ENCODE measurements at places on chromosomes 13 and 19.

DNA sequence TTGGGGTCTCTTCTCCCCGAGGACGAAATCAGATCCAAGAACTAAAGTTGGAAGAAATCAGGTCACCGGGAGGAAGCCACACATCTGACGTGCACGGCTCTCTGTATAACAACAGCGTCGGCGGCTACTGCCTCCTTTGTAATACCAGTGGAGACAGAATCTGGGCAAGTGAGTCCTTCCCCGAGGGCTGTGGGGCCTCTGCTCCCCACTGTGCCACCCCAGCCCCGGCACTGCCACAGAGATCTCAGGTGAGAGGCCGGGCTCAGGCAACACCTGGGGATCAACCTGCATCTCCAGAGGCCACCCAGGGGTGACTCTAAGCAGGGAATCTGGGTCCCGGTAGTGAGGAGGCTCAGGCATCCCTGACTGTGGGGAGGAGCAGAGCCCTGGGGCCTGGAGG is 33.7 kb upstream of the C13orf46 start:
- no peak for DNase-seq

DNA sequence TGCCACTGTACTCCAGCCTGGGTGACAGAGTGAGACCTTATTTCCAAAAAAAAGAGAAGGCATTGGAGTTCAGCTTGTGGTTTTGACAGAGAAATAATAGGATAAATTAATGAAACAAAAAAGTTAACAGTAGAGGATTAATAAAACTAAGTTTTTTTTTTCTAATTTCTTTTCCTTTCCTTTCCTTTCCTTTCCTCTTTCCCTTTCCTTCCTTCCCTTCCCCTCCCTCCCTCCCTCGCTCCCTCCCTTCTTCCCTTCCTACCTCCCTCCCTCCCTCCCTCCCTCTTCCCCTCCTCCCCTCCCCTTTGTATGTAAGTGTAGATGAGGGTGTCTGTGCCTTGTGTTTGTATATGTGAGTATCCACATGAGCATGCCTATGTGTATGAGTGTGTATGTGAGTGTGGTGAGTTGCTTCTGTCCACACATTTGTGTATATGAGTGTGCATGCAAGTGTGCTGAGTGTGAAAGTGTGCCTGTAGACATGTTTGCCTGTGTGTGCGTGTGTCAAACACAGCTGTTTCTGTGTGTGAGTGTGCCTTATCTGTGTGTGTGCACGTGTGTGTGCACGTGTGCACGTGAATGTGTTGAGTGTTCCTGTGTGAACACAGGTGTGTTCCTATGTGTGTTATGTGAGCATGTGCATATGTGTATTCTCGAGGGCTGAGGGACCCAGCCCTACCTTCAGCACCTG is 12.5 kb upstream of the MZF1 start:
- DNase-seq: no peak

- DNase-seq: no peak
Observed at GRCh38 chr19:45051929-45052579, 13.2 kb downstream of the CLASRP start.

- no peak for DNase-seq
Observed at GRCh38 chr13:110276553-110276950, 30.4 kb downstream of the COL4A1 start.

DNA sequence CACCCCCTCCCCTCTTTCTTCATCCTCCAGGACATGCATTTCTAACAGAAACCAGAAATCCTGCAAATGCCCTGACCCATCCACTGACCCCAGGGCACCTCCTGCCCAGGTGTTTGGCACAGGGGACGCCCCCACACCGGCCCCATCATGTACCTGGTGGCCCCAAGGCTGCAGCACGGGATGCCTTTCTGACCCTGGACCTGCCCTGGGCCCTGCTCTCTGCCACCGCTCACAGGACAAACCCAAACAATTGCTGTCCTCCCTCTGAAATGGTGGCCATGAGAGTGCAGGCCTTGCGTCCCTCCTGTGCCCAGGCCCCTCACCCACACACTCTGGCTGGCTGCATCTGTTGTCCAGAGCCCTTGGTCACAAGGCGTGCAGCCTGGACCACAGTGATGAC is 12.1 kb downstream of the SCGB2B2 start:
- DNase-seq: no peak

- DNase-seq: peak; percentile 78
Observed at GRCh38 chr13:114234645-114235421, at the start of gene CDC16. CDC16 (plus strand) TSS chr13:114234897; CDS start chr13:114235085, 188 bp downstream.

- DNase-seq: no peak
Observed at GRCh38 chr19:51743405-51743804, 8.3 kb downstream of the FPR1 start.

DNA sequence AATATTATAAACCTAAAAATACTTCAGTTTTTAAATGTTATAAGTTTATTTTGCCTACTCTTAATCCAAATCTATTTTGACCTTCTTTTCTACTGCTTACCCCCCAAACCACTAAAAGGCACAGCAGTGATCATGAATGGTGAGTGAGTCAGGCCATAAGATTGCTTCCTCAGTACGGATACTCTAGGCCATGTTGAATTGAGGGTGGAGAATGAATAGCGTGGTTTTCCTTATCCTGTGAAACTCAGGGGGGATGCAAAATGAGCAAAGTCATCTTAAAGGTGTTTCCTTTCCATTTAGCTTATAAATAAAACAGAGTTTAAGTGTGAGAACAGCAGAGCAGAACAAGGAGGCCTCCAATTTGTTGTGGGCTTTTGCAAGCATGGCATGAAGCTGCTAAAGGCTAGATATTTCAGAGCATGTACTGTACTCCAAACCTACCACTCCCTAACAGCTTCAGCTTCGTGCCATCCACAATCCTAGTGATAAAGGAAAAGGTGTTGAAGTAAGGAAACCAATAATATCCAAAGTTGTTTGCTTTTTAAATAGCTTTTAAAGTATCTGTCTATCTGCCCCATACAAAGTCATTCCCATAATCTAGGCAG is 25.0 kb downstream of the SERPINE3 start:
- DNase-seq: no peak

GRCh38 chr13:94280845-94281244 is 198.6 kb downstream of the DCT start:
- DNase-seq: no peak

DNA sequence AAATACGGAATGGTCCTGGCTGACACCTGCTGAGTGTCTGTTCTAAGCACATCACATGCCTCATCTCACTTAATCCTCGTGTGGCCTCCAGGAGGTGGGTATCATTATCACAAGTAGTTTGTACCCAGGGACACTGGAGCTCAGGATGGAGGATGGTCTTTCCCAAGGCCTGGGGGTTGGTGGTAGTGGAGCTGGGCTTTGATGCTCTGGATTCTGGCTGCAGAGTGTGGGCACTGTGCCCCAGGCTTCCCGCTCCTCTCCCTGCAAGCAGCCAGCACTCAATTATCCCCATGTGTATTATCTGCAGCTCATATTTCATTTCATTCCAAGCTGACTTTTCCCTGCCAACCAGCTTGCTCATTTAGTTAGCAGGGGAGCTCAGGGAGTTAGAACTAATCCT is 52.1 kb downstream of the SIAH3 start:
- no peak for DNase-seq

- no peak for DNase-seq
Observed at GRCh38 chr19:49655570-49656455, 9.8 kb downstream of the IRF3 start.

DNA sequence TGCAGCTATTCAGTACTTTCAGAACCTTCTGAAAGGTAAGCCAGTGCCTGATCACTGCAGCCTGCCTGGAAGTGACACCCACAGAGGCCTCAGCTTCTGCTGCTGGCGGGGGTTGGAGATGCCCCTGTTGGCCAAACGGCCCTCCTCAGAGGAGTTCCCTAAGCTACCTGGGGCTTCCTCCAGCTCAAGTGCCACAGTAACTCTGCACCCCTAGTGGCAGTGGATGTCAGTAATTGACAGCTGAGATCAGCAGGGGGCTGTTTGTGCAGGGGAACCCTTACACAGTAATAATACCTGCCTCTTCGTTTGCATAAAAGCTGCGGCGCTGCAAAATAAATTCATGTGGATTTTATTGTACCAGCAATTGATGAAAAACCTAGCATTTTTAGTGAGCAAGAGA is 28.9 kb downstream of the TDRD12 start:
- DNase-seq: no peak

DNA sequence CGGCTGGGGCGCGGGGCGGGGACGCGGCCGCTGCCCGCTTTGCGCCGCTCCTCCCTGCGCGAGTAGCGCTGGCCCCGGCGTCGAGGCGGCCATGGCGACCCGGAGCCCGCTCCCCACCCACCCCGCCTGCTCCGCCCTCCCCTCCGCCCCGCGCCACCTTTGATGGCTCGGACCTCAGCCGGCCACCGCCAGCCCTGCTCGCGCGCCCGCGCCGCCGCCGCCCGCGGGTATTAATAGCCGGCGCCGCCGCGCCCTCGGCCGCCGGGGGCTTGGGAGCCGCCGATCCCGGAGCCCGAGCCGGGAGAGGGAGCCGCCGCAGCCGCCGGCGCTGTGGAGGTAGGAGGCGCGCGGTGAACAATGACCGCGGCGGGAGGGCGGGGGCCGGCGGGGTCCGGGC is 261 bp downstream of the FARP1 start:
- no peak for DNase-seq

- DNase-seq: no peak
Observed at GRCh38 chr13:111171629-111172028, 56.5 kb downstream of the ARHGEF7 start.

DNA sequence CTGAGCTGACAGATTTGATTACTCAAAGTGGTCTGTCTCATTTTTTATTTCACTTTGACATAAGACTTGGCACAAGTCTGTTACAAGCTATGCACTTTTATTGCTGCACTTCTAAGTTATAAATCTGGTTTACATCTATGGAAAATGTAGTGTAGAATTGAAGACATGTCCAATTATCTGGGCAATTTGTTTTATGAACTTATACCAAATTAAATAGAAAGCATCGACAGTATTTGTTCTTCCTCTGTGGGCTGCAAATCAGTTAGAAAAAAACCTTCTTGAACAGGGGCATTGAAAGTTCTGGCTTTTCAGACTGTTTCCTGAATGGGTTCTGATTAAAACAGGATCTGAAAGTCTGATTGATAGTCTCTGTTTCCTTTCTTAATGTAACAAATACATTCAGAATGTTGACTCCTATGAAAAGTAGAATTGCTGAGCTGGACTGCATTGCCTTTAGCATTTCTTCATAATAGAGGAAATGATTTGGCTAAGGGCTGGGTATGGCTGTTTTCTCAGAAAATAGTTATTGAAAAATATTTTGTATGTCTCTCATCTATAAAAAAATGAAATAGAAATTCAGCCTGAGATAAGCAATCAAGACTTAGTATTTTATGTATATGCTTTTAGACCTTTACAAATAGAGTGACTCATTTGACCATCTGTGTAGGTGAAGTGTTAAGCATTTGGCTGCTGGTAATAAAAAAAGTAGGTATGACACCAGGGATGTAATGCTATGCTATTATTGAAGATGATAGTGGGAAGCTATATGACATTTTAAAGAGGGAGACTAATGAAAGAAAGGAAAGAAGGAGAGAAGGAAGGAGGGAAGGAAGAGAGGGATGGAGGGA is 210.9 kb upstream of the SPRY2 start:
- DNase-seq: no peak

GRCh38 chr13:30751183-30751933 is 16.0 kb downstream of the ALOX5AP start:
- DNase-seq: no peak

- DNase-seq: no peak
Observed at GRCh38 chr19:2578391-2578890, 102.5 kb downstream of the GADD45B start.

- no peak for DNase-seq
Observed at GRCh38 chr13:113272701-113273181, 24.3 kb upstream of the LAMP1 start.

DNA sequence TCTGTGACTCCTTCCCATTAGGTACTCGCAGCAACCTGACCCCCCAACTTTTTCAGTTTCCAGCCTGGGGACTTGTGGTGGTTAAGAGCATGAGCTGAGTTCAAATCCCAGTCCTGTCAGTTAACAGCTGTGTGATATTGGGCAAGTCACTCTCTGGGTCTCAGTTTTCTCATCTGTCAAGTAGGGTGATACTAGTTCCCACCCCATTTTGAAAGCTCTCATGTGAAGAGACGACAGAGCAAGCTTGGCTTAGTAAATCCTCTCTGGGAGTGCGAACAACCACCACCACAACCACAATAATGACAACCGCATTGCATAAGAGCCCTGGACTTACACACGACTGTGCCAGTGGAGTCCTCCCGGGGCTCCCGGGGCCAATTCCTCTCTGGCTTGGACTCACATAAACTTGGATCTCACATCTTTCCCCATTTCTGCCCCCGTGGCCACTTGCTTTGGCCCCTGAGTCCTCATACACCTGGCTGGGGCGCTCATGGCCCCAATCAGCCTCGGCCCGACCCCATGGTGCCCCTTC is 454 bp downstream of the BLVRB start:
- DNase-seq: no peak

DNA sequence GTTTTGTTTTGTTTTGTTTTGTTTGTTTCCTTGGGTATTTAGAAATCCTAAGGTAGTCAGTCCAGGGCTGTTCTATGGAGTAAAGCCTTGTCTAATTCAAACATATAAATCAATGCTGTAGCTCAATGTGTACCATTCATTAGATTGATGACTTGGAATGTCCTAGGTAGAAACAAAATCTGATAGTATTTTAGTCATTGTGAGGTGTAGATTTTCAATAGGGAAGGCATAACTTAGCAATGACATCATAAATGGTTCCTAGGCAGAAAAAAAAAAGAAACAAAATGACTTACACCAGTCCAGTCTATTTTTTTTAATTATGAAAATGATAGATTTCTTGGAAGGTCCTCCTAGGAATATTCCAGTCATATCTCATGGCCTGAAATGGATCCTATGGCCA is 189.9 kb downstream of the SPRY2 start:
- DNase-seq: no peak

- DNase-seq: peak; percentile 16
Observed at GRCh38 chr19:8654591-8655339, 24.3 kb downstream of the NFILZ start.
